ENCODE measurements at places on chromosomes 4 and X.

DNA sequence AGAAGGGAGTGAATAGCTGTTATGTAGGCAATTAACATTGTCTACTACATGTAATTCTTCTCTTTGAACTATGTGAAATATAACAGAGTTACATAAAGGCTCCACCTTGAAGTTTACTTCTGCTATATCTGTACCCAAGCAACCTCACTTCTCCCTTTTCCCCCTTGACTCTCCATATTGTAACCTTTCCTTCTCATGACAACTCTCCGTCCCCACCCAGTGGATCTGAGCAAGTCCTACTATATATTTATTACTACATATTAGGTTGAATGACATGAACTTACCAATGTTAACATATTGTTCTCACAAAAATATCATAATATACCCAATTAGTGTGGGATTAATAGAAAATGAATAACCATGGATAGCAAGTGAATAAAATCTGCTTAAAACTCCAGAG, 93.2 kb upstream of the ATP8A1 start:
- DNase-seq: peak; percentile 8
- H3K36me3 ChIP-seq: no peaks in the 10 kb centered on the region
- no peak overlapping the region for H3K27ac ChIP-seq
- H3K27me3 ChIP-seq: no peaks in the 10 kb centered on the region

- no peaks in the 10 kb centered on the region for H3K36me3 ChIP-seq
- H3K27me3 ChIP-seq: no peaks in the 10 kb centered on the region
- no peak overlapping the region for H3K27ac ChIP-seq
- peak overlapping the region; percentile 68 for H3K4me3 ChIP-seq
- peak; percentile 7 for DNase-seq
Measured at GRCh38 chrX:120791013-120791643, 84.5 kb downstream of the CT47B1 start.

DNA sequence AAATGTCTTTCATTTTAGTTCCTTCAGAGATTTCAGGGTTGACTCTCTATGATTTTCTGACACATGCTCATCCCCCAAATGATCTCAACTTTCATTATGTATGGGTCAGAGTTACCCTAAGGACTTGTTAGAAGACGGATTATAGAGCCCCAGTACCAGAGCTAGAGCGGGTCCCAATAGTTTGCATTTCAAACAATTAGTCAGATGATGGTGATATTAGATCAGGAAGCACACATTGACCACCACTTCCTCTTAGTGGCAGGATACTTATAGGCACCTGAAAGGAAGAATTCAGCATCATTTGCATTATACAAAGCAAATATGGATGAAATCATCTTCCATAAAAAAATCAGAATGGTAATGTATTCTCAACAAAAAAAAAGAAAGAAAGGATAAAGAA, 106.1 kb downstream of the GALNTL6 start:
- H3K4me1 ChIP-seq: no peaks in the 10 kb centered on the region
- H3K27me3 ChIP-seq: no peaks in the 10 kb centered on the region

GRCh38 chr4:145878501-145879435, 59.9 kb downstream of the ZNF827 start:
- H3K4me1 ChIP-seq: peaks cover 25% of the 10 kb centered on the region
- no peak overlapping the region for H3K4me3 ChIP-seq
- no peaks in the 10 kb centered on the region for H3K27me3 ChIP-seq

DNA sequence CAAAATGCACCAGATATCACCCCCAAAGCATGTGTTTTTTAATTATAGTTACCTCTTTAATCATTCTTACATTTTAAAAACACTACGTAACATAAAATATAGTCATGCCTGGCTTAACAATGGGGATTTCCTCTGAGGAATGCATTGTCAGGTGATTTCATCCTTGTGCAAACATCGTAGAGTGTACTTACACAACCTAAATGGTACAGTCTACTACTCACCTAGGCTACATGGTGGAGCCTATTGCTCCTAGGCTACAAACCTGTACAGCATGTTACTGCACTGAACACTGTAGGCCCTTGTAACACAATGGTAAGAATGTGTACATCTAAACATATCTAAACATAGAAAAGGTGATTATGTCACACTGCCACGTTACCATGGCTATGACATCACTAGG, 208.6 kb downstream of the SPOCK3 start:
- H3K4me3 ChIP-seq: no peak overlapping the region
- H3K36me3 ChIP-seq: no peaks in the 10 kb centered on the region
- H3K4me1 ChIP-seq: no peaks in the 10 kb centered on the region
- no peaks in the 10 kb centered on the region for H3K27me3 ChIP-seq

DNA sequence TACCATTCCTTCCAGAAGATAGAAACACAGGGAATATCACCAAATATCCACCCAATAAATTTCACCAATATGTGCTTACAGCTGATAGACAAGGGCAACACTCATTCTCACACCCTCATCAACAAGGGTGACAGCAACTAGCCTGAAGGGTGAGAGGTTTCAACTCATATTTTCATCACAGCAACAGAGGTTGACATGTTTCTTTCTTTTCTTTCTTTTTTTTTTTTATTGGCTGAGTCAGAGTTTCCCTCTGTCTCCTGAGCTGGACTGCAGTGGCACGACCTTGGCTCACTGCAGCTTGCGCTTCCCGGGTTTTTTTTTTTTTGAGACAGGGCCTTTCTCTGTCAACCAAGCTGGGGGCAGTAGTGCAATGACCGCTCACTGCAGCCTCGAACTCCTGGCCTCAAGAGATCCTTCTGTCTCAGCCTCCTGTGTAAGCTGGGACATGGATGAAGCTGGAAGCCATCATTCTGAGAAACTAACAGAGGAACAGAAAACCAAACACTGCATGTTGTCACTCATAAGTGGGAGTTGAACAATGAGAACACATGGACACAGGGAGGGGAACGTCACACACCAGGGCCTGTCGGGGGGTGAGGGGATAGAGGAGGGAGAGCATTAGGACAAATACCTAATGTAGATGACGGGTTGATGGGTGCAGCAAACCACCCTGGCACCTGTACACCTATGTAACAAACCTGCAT, 27.5 kb upstream of the ASMTL start:
- DNase-seq: no peak
- H3K4me1 ChIP-seq: peaks cover 79% of the 10 kb centered on the region
- H3K27ac ChIP-seq: peak overlapping the region; percentile 100
- H3K36me3 ChIP-seq: peaks cover 31% of the 10 kb centered on the region

DNA sequence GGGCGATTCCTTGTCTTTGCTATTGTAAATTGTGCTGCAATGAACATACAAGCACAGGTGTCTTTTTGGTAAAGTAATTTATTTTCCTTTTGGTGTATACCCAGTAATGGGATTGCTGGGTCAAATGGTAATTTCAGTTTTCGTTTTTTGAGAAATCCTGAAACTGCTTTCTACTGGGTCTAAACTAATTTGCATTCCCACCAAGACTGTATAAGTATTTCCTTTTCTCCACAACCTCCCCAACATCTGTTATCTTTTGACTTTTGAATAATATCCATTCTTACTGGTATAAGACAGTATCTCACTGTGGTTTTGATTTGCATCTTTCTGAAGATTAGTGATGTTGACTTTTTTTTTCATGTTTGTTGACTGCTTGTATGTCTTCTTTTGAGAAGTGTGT, 2506.0 kb downstream of the PCDH7 start:
- no peaks in the 10 kb centered on the region for H3K4me1 ChIP-seq
- DNase-seq: no peak
- peaks cover 2% of the 10 kb centered on the region for H3K36me3 ChIP-seq
- H3K27me3 ChIP-seq: no peaks in the 10 kb centered on the region

GRCh38 chr4:64330143-64330542, 79.1 kb downstream of the TECRL start:
- no peaks in the 10 kb centered on the region for H3K27me3 ChIP-seq
- H3K27ac ChIP-seq: no peak overlapping the region
- DNase-seq: no peak
- no peaks in the 10 kb centered on the region for H3K36me3 ChIP-seq

GRCh38 chr4:118683513-118683912, 1.7 kb upstream of the METTL14 start:
- H3K36me3 ChIP-seq: peaks cover 8% of the 10 kb centered on the region
- H3K27ac ChIP-seq: peak overlapping the region; percentile 52
- DNase-seq: no peak
- H3K4me3 ChIP-seq: no peak overlapping the region
- H3K4me1 ChIP-seq: peaks cover 17% of the 10 kb centered on the region

- H3K36me3 ChIP-seq: no peaks in the 10 kb centered on the region
- H3K27me3 ChIP-seq: peaks cover 6% of the 10 kb centered on the region
- no peak for DNase-seq
- H3K27ac ChIP-seq: no peak overlapping the region
- no peaks in the 10 kb centered on the region for H3K4me1 ChIP-seq
Measured at GRCh38 chrX:22855693-22856092, 144.1 kb upstream of the DDX53 start.

GRCh38 chr4:168854350-168854921, 155.6 kb downstream of the CBR4 start:
- H3K36me3 ChIP-seq: peaks cover 2% of the 10 kb centered on the region
- peaks cover 17% of the 10 kb centered on the region for H3K4me1 ChIP-seq
- H3K4me3 ChIP-seq: no peak overlapping the region
- H3K27me3 ChIP-seq: peaks cover 26% of the 10 kb centered on the region
- no peak for DNase-seq
- H3K27ac ChIP-seq: no peak overlapping the region

DNA sequence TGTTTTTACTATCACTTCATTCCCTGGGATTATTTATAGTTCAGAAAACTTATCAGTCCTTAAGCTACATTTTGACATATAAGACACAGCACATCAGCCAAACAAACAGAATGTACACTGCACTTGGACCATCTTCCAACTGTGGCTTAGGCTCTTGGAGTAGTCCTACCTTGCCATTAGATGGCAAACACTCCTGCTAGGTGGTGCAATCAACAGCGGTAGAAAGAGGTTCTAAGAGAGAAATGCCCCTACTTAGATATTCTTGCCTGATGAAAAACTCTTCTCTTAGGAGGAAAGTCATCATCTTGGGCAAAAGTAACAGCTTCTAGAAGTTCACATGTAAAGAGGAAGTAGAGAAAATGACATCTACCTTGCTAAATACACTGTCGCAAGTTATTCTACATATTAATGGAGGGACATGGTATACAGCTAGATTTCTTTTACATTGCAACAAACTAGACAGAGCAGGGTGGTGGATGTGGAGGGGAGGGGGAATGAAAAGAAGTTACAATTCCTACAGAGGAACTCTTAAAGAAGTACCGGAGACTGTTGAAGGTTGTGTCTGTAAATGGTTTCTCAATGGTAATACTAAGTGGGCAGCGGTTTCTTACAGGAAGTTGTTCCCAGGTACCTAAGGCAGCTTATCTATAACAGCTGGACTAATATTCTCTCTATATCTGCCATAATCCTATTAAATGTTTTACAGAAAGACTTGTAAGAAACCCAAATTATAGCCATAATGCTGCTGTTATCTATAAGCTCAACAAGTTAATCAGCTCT, 8.1 kb upstream of the STPG2 start:
- no peaks in the 10 kb centered on the region for H3K27me3 ChIP-seq
- no peak overlapping the region for H3K4me3 ChIP-seq
- DNase-seq: no peak
- peaks cover 5% of the 10 kb centered on the region for H3K4me1 ChIP-seq
- H3K27ac ChIP-seq: no peak overlapping the region
- H3K36me3 ChIP-seq: no peaks in the 10 kb centered on the region
